ENCODE measurements at places on chromosomes 4 and X. TPM values are rescaled to one million over a fixed set of nuclear protein-coding genes. Genes with fewer than 3 reads are reported as not detected.

GRCh38 chr4:81356621-81357020 lies 115.1 kb downstream of the RASGEF1B start:
- DNase-seq: no peak

DNA sequence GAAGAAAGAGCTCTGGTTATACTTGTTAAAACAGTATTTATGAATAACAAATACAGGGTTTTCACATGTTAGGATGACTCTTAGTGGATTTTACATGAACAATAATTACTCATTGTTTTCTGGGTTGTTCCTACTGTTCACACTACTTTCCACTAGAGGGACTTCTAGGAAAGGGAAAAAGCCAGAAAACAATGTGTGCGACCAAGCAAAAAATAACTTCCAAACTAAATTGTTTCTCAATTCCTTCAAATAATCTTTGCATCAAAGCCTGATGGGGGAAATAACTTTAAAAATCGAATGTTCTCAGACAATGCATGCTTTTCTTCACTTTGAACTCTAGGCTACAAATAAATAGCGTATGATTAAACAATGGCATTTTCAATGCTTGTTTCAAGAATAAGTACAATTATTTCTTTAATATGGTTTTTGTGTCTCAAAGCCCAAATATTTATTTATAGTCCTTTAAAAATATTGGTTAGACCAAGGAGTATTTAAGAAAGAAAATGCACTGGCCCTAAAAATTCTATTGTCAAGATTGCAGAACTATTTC lies 72.1 kb upstream of the ETNPPL start:
- no peak for DNase-seq

GRCh38 chr4:3119464-3119863 lies 45.0 kb downstream of the HTT start:
- DNase-seq: no peak

EFHC2 gene
- total RNA-seq: 3.7 TPM

PF4V1 gene
- not detected for total RNA-seq

DNA sequence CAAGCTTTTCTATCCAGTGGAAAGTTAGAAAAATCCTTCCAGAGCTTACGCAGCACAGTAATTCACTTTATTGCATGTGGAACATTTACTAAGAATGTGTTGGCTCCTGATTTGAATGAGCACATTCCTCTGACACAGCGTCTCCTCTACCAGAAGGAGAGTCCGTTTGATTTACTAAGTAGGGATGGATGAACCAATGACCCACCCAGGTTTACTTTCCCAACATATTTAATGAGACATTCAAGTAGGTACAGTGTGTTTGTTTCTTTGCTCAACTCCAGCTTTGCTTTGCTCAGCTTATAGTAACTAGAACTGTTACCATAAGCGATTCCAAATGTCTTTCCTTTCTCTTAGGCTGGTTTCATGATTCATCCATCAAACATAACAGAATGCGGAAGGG lies 161.7 kb downstream of the SMARCA1 start:
- DNase-seq: no peak

- no peak for DNase-seq
Measured at GRCh38 chr4:54937501-54937900, 187.9 kb downstream of the KDR start.

DNA sequence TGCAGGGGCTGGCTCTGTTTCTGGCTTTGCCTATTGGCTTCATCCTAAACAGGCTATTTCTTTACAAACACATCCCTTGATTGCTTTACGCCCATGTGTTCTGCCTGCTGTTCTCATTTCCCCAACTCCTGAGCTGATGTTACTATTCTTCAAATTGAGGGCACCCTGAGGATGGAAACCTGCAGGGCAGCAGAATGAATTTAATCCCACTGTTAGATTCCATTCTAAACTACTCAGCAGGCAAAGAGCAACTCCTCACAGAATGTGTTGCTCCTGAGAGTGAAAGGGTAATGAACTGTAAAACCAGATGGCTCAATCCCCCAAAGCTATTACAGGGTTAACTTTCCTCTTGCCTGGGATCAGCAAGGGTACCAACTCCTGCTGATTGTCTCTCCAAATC lies 75.7 kb downstream of the ANKRD50 start:
- DNase-seq: no peak

MTNR1A gene
- not detected for total RNA-seq

DNA sequence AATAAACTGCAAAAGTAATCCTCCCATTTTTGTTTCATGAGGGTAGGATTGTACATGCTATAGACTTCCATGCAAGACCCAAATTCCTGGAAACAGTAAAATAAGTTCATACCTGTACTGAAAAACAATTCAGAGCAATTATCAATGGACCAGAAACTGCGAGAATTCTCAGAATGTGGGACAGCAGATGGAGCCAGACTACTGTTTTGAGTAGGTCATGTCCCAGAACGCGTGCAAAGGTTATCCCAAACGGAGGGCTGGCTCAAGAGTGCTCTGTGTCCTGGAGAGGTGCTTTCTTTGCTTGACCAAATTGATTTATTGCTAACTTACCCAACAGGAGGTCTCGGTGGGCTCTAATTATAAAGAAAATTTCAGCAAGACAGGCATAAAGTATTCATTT lies 1.7 kb upstream of the MAGEH1 start:
- no peak for DNase-seq

UCP1 gene
- not detected for total RNA-seq

REELD1 gene
- 0.43 TPM for total RNA-seq

HELT gene
- total RNA-seq: not detected

DNA sequence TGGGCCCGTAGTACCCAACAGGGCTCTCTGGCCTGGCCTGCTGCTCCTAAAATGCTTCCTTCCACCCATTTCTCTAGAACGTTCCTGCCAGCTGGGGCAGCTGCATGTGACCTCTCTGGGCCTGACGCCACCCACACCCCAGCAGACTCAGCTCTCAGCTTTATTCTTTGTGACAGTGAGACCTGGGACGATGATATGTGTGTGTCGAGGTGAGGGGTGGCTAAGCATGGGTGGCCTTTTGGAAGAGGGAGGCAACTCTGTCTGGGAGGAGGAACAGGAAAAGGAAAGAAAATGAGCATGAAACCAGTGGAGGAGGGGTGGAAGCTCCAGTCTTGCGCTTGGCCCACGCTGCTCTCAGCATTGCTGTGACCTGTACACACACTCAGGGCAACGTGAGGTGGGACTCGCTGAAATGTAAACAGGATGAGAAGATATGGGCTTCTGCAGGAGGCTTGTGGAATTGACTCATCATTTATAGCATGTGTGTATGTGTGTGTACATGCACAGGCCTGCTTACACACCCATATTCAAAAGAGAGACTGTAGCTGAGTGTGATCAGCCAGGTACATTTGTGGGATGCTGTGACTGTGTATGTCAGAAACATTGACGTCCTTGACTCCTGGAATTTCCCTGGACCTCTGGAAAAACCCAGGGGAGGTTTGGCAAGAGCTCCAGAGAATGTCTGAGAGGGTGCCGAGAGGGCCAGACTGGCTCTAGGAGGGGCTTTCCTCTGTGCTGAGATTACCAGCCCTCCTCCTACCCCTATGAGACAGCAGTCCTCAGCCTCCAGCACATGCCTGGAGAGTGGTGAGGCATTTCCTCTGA lies 137.9 kb downstream of the PJA1 start:
- peak; percentile 64 for DNase-seq

- DNase-seq: peak; percentile 15
Measured at GRCh38 chrX:47746446-47746845, 87.5 kb upstream of the UXT start.

GRCh38 chr4:161892951-161893350 lies 270.8 kb downstream of the FSTL5 start:
- DNase-seq: no peak

- no peak for DNase-seq
Measured at GRCh38 chr4:139915037-139915436, 238.9 kb downstream of the MAML3 start.

DNA sequence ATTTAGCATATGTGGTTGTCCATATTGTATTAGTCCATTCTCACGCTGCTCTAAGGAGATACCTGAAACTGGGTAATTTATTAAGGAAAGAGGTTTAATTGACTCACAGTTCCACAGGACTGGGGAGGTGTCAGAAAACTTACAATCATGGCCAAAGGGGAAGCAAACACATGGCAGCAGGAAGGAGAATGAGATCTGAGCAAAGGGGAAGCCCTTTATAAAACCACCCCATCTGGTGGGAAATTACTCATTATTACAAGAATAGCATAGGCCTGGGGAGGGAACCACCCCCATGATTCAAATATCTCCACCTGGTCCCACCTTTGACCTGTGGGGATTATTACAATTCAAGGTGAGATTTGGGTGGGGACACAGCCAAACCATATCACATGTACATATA lies 122.6 kb upstream of the ANK2 start:
- no peak for DNase-seq

RHOXF2B gene
- not detected for total RNA-seq

GRCh38 chr4:42646013-42646784 lies 10.7 kb downstream of the ATP8A1 start:
- DNase-seq: no peak

DNA sequence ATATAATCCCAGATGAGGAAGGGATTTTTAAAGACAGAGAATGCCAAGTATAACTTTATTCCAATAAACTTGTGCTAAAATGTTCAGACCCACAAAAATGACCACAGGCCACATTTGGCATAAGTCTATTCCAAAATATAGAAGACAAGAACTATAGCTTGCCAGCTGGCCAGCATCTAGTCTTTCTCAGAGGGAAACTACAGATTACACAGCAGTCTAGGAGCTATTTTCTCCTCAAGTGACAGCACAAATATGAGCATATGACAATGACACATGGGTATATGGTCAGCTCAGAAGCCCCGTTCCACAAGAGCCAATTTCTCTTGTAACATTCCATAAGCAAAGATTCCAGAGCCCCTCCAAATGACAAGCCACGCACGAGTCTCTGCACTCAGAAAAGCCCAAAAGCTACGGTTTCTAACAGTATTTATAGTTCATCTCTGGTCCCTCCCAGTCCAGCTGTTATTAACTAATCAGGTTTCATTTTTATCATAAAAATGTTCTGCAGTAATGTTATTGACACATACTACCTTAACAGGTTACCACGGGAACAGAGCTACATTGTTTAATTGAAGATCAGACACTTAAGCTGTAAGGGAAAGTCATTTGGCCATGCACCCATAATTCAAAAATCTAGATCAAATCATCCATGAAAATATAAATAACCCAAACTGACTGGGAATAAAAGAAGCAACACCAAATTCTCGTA lies 70.3 kb downstream of the RAB28 start:
- no peak for DNase-seq

GRCh38 chr4:40601641-40602040 lies 28.0 kb downstream of the RBM47 start:
- DNase-seq: no peak

- DNase-seq: no peak
Measured at GRCh38 chr4:104896660-104897645, 249.7 kb upstream of the TET2 start.

MAGEC1 gene
- total RNA-seq: not detected

GRCh38 chr4:177907736-177908424 lies 465.6 kb upstream of the AGA start:
- peak; percentile 12 for DNase-seq

HNRNPH2 gene
- total RNA-seq: 62.1 TPM

Measured in mucosa of gallbladder (tissue), 1 donor.